T-helper 17 cell (primary cell): ENCODE measurements at places on chromosomes 12 and 14.

DNA sequence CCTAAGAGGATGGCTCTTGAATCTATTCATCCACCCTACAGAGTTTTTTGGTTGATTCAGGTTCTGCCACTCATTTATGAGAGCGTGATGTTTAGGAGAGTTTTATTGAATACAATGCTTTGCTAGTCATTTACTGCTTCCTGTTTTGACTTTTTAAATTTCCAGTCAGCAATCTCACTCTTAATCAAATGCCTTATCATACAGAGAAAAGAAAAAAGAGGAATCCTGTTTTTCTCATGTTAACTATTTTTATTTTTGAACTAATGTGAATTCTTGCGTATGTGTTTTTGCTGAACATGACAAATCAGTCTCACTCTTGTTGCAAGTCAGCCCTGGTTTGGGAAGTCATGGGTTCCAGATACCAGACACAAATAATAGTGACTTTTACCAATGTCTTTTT, 22.1 kb upstream of the LGMN start:
- no peak overlapping the region for H3K27ac ChIP-seq
- H3K4me3 ChIP-seq: no peak overlapping the region
- DNase-seq: no peak
- peaks cover 8% of the 10 kb centered on the region for H3K4me1 ChIP-seq
- no peaks in the 10 kb centered on the region for H3K36me3 ChIP-seq

- no peak overlapping the region for H3K4me3 ChIP-seq
- no peaks in the 10 kb centered on the region for H3K36me3 ChIP-seq
- peaks cover 23% of the 10 kb centered on the region for H3K4me1 ChIP-seq
- no peaks in the 10 kb centered on the region for H3K27me3 ChIP-seq
- DNase-seq: no peak
- H3K27ac ChIP-seq: no peak overlapping the region
Measured at GRCh38 chr12:26822026-26822425, 11.0 kb downstream of the ITPR2 start.

GRCh38 chr12:56687223-56688128, 608 bp downstream of the PTGES3 start:
- H3K36me3 ChIP-seq: no peaks in the 10 kb centered on the region
- peak; percentile 51 for DNase-seq
- H3K4me3 ChIP-seq: peak overlapping the region; percentile 98
- peaks cover 35% of the 10 kb centered on the region for H3K4me1 ChIP-seq

DNA sequence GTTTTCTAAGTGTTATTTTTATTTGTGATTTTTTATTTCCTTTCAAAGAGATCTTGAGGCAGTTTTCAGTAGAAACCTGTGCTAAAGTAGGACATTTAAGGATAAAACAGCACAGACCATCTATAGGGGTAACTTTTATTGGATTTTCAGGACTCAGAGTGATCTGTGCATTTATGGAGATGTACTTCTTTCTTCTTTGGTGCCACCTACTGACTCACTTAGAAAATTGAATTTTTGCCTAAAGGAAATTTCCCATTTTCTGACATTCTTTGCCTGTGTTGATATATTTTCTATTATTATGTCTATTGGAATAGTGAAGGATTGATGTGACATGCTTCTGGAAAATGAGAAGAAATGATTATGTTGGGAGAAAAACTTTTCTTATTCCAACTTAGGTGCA, 113.0 kb downstream of the UNC79 start:
- DNase-seq: no peak
- peaks cover 48% of the 10 kb centered on the region for H3K27me3 ChIP-seq
- H3K36me3 ChIP-seq: peaks cover 3% of the 10 kb centered on the region
- no peaks in the 10 kb centered on the region for H3K4me1 ChIP-seq
- H3K27ac ChIP-seq: no peak overlapping the region

DNA sequence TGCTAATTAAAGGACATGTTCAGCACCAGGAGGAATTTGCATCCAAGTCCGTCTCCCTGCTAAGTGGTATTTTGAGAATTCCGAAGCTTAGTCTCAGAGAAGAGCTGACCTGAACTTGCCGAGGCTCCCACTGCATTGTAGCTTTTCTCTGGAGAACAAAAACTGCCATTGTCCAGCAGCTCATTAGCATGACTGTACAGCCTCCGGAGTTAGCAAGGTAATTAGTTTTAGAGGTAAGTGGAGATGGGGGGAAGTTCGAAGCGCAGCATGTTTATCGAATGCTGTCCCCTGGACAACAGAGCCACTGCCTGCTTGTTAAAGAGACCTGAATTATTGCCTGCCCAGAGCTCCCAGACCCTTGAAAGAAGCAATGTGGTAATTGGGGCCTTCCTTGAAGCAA, 160.3 kb upstream of the PELI2 start:
- DNase-seq: no peak
- no peak overlapping the region for H3K4me3 ChIP-seq
- no peak overlapping the region for H3K27ac ChIP-seq
- peaks cover 27% of the 10 kb centered on the region for H3K27me3 ChIP-seq
- no peaks in the 10 kb centered on the region for H3K36me3 ChIP-seq

DNA sequence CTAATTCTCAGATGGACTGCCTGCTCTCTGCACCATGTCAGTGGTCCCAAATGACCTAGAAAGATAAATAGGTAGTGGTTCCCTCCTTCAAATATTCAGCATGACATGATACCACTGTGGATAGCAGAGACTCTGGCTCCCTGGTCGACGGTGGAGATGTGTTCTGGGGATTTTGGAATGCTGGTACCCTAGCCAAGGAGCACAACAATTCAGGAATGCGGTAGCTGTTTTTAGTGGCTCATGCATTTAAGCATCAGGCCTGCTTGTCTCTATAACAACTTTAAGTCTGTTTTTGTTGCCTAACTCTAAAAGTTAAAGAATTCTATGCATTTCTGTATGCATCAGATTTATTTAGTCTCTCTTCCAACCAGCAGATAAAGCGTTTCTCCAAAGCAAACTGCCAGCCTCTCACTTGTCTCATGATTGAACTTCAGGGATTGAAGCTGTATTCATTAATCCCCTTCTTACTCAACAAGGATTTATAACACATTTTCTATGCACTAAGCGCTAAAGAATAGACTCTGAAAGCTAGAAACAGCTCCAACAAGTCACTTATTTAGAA, 164.9 kb upstream of the BMP4 start:
- no peak overlapping the region for H3K4me3 ChIP-seq
- H3K27ac ChIP-seq: no peak overlapping the region
- no peaks in the 10 kb centered on the region for H3K36me3 ChIP-seq
- H3K4me1 ChIP-seq: no peaks in the 10 kb centered on the region
- no peak for DNase-seq
- no peaks in the 10 kb centered on the region for H3K27me3 ChIP-seq

DNA sequence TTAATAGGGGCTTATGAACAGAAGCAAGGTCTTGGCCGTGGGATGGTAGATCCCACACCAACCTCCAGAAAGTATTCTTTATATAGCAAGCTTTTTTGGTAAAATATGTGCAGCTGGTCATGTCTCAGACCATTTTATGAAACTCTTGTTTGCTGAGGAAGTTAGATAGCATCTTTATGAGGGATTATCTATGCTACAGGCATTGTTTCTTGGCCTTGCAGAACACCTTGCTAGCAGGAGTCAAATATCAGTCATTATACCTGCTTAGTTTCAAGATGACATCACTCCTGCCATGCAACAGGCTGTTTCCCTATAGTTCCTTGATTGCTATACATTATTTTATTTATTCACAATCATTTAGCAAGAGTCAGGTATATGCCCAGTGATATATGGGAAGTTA, 84.8 kb upstream of the LRFN5 start:
- H3K27ac ChIP-seq: no peak overlapping the region
- no peak overlapping the region for H3K4me3 ChIP-seq
- no peaks in the 10 kb centered on the region for H3K36me3 ChIP-seq
- no peak for DNase-seq
- no peaks in the 10 kb centered on the region for H3K27me3 ChIP-seq

- H3K4me1 ChIP-seq: no peaks in the 10 kb centered on the region
- no peak overlapping the region for H3K4me3 ChIP-seq
- no peaks in the 10 kb centered on the region for H3K27me3 ChIP-seq
- H3K27ac ChIP-seq: no peak overlapping the region
- H3K36me3 ChIP-seq: no peaks in the 10 kb centered on the region
Measured at GRCh38 chr12:84641940-84642545, 270.6 kb downstream of the SLC6A15 start.

DNA sequence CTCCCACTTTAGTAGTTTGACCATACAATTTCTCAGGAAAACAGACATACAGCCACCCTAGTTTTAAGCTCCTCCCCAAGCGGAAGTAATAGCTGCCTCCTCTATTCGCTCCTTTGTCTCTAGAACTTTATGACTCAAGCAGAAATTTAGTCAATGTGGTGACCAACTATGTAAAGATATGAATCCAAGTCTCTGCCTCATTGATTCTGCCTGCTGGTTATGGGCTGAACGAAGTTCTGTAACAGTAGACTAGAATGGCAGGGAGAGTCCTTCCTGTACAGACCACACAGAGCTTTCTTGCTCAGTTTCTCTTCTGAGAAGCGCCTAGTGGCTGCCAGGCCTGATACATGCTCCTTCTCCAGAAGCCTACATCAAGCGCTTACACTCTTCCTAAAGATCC, 19.1 kb downstream of the KICS2 start:
- no peaks in the 10 kb centered on the region for H3K36me3 ChIP-seq
- H3K4me3 ChIP-seq: no peak overlapping the region
- no peaks in the 10 kb centered on the region for H3K4me1 ChIP-seq
- DNase-seq: no peak
